Cardiac ventricle fibroblast (primary cell): ENCODE measurements at places on chromosomes 12 and 14. TPM values are rescaled to one million over a fixed set of nuclear protein-coding genes. Genes with fewer than 3 reads are reported as not detected.

PDE6H gene
- total RNA-seq, result not detected in 2 replicates

NDRG2 gene
- 54.0 and 70.0 TPM in 2 replicates for total RNA-seq

SMARCD1 gene
- 25.9 and 39.6 TPM in 2 replicates for total RNA-seq

TMEM117 gene
- 4.5 and 10.1 TPM in 2 replicates for total RNA-seq

KIF5A gene
- total RNA-seq, result not detected in 2 replicates

GNB3 gene
- total RNA-seq, result 0.20 and 2.4 TPM in 2 replicates

SSPN gene
- total RNA-seq, result 7.2 and 8.2 TPM in 2 replicates

KRT78 gene
- not detected in 2 replicates for total RNA-seq

CLECL1 gene
- total RNA-seq, result not detected in 2 replicates

DERA gene
- 28.0 and 29.5 TPM in 2 replicates for total RNA-seq

VRTN gene
- not detected in 2 replicates for total RNA-seq

ACVRL1 gene
- 187 and 199 TPM in 2 replicates for total RNA-seq

KRT73 gene
- total RNA-seq, result not detected in 2 replicates

ZFHX2 gene
- 0.44 TPM in 1 of 2 replicates, not detected in the other for total RNA-seq

KRT72 gene
- total RNA-seq, result not detected in 2 replicates

TMEM30B gene
- 0.05 TPM in 1 of 2 replicates, not detected in the other for total RNA-seq

CCNT1 gene
- 12.4 and 23.1 TPM in 2 replicates for total RNA-seq

KIF26A gene
- not detected in 2 replicates for total RNA-seq

IAPP gene
- total RNA-seq, result not detected in 2 replicates
